ENCODE measurements at places on chromosomes 1 and 21.

DNA sequence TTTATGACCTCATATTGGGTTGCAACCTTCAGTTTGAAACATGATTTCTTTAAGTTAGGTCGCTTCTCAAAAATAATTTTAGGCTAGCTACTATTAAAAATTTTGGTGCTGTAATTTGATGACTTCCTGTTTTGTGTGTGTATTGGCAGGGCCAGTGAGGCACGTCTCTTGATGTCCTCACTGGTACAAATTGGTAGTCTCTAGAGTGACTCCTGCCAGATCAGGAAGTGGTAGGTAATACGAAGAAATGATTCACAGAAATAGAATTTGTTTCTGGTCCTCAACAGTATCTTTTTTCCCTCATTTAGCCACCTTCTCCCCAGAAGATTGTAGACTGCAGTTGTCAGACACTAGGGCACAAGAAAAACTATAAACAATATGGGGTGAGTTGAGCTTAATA is 120.9 kb upstream of the KIAA1614 start:
- DNase-seq, result peak; percentile 2

- DNase-seq, result peak; percentile 34
Observed at GRCh38 chr21:44800971-44801467, 601 bp downstream of the UBE2G2 start.

DNA sequence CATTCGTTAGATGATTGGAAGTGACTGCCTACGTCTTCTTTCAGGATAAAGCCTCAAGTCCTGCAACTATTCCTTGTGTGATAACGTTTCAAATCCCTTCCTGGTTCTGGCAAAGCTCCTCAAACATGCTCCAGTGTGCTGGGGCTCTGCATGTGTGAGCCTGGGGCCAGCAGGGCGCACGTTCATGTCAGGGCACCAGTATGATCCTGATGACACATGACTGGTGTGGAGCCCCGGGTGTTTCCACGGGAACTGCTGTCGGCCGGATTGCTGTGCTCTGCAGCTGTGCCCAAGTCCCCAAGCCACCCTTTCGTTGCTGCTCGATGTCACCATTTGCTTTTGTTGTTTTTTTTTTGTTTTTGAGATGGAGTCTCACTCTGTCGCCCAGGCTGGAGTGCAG is 21.3 kb downstream of the KRTAP10-1 start:
- DNase-seq, result no peak

GRCh38 chr1:3179471-3179870 is 110.5 kb downstream of the PRDM16 start:
- DNase-seq, result no peak

- DNase-seq, result no peak
Observed at GRCh38 chr1:75841421-75841820, 44.7 kb downstream of the MSH4 start.

- DNase-seq, result no peak
Observed at GRCh38 chr1:242784084-242784483, 259.6 kb upstream of the PLD5 start.

- no peak for DNase-seq
Observed at GRCh38 chr21:44263221-44263760, 1.6 kb upstream of the DNMT3L start.

- no peak for DNase-seq
Observed at GRCh38 chr1:9882296-9882944, 27.6 kb downstream of the CTNNBIP1 start.

- no peak for DNase-seq
Observed at GRCh38 chr1:33684396-33685179, 179.3 kb upstream of the HMGB4 start.

DNA sequence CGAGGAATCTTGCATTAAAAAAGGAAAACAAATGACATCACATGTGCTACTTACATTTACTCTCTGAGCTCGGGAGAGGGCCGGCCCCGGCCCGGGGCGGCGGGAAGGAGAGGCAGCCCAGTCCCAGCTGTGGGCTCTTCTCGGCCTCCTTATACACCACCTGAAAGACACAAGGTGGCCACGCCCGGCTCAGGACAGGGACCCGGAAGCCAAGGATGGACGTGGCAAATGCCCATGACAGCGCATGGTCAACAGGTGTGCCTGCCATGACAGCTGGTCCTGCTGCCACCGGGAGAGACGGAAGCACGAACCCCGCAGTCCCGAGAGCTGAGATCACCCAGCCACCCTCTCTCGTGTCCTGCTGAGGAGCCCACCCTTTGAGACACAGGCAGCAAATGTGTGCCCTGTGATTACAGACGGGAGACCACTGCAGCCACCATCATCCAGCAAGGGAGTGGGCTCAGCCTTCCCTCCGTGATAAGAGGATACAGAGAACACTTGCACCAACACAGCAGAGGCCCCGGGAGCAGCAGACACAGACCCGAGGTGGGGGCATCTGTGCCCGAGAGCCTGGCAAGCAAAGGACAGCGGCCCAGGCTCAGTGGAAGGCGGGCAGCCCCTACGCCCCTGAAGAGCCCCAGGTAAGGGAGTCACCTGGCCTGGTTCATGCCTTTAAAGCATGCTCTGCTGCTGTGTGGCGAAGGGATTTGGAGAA is 8.7 kb downstream of the TPRG1L start:
- no peak for DNase-seq

GRCh38 chr1:65791801-65792668 is 660 bp upstream of the PDE4B start:
- no peak for DNase-seq

GRCh38 chr1:161402446-161402845 is 34.8 kb upstream of the CFAP126 start:
- no peak for DNase-seq

GRCh38 chr1:27350663-27351540 is 9.1 kb downstream of the SYTL1 start:
- no peak for DNase-seq

DNA sequence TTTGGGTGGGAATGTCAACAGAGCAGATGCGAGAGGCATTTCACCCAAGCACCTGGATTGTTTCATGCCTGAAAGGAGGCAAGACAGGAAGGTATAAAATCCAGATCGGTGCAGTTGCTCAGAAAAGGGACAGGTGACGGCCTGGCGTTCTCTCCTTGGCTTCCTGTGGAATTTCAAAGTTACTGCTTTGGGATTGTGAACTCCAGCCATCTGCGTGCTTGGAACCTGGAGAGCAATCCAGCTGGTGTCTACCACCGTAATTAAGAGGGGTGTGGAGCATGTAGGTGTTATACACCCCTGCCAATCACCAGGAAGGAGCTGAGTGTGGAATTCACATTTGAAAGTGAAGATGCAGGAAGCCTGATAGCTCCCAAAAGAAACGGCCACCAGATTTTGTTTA is 286.1 kb downstream of the KIF26B start:
- no peak for DNase-seq

DNA sequence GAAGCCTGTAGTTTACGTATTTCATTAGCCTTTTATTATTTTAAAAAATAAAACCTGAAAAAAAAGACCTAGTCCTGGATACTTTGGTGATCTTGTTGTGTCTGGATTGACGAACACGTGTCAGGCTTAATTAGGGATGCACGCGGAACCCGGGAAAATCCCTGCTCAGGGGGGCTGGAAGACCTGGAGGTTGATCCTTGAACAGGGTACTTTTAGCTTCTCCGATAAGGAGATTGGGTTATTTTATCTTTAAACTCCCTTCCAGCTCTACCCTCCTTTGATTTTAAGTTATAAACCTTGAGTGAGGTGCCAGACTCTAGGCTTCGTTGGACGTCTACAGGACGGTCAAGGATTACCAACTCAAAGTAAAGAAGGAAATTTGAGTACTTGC is 552 bp upstream of the ZNF691 start:
- DNase-seq, result no peak

DNA sequence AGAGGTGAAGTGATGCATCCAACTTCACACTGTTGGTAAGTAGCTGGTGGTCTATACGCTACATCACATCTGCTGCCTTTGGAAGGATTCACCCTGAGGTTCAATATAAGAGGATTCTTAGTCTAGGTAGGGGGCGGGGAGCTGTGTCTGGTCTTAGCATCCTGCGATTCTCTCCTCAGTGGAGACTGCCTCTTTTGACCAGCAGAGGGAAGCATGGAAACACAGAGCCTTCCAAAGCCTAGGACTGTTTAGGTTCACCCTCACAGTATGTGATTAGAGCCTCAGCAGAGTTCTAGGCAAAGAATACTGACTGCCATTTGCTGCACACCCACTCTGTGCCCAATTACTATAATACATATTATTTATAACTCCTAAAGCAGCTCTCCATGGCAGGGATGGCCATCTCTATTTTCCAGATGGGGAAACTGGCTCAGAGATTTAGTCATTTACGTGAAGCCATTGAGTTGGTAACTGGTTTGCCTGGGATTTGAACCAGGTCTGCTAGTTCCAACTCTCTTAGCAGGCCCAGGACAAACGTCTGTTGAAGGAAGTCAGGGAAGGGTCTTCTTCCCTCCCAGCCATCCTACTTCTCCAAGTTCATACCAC is 28.9 kb upstream of the EFCAB14 start:
- peak; percentile 35 for DNase-seq

- no peak for DNase-seq
Observed at GRCh38 chr1:24742090-24742938, 2.9 kb upstream of the CLIC4 start.

DNA sequence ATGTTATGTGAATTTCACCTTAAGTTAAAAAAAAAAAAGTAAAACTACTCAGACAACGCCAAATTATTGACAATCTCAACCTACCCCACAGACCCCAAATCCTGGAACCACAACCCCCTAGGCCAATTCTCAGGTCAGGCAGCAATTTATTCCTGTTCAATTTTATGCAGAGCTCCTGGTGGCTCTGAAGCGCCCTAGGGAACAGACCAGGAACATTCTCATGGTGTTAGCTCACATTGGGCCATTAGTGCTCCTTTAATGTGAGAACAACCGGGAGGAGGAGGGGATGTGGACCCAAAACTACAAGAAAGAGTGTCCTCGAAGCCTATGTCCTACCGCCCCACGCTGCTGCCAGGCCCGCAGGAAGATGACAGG is 403 bp upstream of the PSEN2 start:
- DNase-seq, result no peak

GRCh38 chr1:31376375-31377134 is 3.7 kb upstream of the FABP3 start:
- no peak for DNase-seq

DNA sequence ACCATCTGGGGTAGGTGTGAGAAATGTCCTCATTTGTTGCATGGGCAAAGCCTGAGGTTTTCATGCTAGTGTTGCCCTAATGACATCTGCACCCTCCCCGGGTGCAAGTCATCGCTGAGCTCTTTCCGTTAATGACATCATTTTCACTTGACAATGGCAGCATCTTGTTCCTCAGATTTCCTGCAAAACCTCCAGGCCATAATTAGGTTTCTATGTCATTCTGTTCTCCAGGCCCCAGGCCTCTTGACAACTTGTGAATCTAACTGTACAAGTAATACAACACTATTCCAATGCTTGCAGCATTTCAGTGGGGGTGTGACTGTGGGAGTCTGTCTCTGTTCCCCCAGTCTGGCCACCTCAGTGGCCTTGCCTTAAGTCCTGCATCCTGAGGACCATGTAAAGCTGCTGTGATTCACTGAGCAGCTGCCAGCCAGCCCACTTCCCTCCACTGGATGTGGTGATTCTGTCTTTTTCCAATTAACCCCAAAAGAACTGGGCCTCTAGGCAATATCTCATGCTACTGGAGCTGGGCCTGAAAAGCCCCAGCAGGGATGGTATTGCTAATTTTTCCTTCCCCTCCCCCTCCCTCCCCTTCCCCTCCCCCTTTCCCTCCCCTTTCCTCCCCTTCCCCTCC is 22.8 kb downstream of the RAB7B start:
- no peak for DNase-seq

DNA sequence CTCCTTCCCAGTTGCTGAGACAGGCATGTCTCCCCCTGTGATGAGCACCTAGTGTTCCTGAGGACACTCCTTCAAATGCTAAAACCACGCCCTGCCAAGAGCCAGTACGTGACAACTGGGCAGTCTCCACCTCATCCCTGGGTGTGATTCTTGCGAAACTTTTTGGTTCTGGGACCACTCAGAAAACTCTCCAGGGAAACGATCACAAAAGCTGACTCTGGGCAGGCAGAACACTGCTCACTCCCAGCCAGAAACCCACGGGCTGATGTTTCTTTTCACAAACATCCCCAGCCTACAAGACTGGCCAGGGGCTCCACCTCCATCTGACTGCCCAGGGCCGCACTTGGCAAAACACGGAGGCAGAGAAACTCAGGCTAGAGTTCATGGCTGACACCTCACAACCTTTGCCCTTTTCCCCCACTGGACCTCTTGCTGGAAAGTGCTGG is 24.4 kb downstream of the DHRS3 start:
- DNase-seq, result no peak

DNA sequence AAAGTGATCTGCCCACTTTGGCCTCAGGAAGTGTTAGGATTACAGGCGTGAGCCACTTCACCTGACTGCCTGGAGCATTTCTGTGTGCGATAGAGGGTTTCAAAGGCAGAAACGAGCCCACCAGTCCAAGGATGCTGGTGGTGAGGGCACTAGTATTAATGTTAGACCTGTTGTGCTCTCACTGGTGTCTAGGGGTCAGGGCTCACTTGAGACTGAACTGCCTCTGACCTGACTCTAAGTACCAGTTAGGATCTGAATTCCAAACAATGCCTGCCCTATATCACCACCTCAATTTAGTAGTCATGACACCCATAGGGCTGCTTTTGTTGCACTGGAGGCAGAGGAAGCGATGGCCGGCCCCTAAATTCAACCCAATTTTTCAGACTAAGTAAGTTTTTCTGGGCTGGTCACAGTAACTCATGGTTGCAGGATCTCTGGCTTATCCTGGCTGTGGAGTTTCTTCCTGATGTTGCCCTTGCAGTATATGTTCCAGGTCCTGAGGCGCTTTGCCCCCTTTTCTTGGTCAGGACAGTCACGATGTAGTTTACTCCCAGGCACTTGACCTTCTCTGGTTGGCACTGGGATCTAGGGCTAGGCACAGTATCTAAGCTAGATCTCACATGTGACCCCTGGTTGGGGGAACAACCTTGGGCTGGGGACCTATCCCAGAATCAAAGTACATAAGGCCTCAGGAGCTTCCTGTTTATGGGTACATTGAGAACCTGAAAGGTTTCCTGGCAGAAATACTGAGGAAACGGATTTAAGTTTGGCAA is 4.5 kb downstream of the CCDC17 start:
- DNase-seq, result no peak

GRCh38 chr1:16724718-16725438 is 15.4 kb upstream of the RNU1-4 start:
- DNase-seq, result no peak

DNA sequence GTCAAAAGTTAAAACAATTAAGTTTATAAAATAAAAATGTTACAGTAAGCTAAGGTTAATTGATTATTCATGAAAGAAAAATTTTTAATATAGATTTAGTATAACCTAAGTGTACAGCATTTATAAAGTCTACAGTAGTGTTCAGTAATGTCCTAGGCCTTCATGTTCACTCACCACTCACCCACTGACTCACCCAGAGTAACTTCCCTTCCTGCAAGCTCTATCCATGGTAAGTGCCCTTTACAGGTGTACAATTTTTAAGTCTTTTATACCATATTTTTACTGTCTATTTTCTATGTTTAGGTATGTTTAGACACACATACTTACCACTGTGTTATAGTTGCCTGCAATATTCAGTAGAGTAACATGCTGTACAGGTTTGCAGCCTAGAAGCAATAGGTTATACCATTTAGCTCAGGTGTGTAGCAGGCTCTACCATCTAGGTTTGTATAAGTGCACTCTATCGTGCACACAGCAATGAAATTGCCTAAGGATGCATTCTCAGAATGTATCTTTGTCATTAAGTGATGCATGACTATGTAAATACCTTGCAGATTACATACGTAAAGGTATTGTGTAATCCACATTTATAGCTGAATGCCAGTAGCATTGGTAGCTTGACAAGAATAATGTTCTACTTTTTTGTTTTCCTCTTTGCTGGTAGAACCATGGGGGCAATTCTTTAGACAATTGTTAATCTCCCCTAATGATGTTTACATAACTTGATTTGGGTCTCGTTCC is 35.7 kb upstream of the GPR88 start:
- DNase-seq, result no peak
